ENCODE measurements at places on chromosomes 1 and 21.

DNA sequence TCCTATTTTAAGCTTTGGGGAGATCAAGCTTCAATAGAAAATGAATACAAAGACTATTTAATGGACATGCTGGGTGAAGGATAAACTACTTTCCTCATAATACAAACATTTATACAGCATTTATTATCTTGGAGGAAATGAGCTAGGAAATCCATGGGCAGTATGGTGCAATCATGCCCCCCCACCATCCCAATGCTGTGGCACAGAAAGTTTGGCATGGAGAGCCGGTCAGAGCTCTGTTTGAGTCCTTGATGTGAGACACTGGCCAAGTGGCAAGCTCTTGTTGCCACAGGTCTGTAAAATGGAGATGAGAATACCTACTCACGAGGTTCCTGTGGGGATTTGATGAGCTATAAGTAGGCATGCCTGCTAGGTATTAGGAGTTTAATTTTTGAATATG, 120.6 kb downstream of the MAB21L3 start:
- no peak for DNase-seq

- no peak for DNase-seq
Measured at GRCh38 chr1:102640312-102640711, 468.0 kb downstream of the COL11A1 start.

- no peak for DNase-seq
Measured at GRCh38 chr1:37239225-37239740, 205.0 kb upstream of the GRIK3 start.

DNA sequence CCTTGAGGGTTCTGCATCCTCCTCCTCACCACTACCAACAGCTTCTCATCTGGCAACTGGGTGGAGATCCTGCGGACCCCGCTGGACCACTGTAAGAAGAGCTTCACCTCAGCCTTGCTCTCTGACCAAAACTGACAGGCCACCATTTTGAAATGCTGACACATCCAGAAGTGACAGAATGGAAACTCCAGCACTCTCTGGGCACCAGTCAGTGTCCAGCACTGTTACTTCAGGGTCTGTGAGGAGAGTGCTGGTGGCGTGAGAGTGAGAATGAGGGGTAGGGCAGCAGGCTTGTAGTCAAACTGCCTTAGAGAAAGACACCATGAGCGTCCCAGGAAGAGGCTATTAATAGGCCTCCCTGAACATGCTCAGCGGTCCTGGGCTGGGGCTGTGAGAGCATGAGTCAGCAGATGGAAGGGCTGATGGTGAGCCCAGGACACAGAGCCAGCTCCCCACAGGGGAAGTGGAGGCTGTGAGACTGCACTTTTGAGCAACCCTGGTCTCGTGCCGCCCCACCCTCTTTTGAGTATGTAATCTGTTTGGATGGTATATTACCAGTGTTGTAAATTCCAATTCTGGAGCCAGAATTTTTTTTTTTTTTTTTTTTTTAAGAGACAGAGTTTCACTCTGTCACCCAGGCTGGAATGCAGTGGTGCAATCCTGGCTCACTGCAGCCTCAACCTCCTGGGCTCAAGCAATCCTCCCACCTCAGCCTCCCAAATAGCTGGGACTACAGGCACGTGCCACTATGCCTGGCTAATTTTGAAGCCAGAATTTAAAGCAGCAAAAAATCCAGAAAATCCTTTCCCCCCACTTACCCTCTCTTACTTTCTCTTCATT, 34.4 kb upstream of the SLC30A1 start:
- no peak for DNase-seq

DNA sequence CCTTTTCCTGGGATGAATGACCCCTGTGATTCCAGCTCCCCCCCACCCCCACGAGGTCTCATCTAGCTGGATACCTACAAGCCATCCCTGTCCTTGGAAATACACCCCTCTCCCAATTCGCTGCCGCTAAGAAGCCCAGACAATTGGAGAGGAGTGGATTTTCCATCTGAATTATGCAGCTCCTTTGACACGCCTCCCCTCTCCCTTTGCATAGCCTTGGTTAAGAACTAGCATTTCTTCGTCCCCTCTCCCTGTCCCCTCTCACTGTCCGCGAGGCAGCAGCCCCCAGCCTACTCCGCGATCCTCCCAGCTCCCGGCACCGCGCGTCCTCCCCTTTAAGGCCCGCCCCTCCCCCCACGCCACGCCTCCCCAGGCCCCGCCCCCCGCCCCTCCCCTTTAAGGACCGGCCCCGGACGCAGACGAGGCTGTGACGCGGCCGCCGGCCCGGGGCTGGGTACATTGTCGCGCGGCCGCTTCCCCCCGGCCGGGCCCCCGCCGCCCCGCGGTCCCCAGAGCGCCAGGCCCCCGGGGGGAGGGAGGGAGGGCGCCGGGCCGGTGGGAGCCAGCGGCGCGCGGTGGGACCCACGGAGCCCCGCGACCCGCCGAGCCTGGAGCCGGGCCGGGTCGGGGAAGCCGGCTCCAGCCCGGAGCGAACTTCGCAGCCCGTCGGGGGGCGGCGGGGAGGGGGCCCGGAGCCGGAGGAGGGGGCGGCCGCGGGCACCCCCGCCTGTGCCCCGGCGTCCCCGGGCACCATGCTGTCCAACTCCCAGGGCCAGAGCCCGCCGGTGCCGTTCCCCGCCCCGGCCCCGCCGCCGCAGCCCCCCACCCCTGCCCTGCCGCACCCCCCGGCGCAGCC, at the start of gene MAPKAPK2:
TSS of gene MAPKAPK2 (plus strand) at position 428 of the 856 bp plus-strand sequence. CDS start at position 753, 325 bp downstream.
- DNase-seq: no peak

DNA sequence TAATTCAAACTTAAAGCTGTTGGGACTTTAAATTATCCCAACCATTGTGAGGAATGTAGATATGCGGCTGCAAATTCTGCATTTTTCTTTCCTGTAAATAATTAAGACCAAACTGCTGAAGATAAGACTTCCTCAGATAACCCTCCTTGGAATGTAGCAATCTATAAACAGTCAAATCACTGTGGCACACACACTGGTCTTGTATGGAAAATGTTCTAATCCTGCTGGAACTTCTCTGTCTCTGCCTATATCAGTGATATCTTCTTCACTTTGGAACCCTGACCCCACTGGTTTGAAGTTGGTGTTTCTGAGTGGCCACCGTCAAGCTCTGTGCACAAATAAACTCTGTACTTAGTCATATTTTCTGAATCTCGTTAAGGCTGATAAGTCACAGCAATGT, 32.9 kb downstream of the HSF2BP start:
- DNase-seq: no peak

DNA sequence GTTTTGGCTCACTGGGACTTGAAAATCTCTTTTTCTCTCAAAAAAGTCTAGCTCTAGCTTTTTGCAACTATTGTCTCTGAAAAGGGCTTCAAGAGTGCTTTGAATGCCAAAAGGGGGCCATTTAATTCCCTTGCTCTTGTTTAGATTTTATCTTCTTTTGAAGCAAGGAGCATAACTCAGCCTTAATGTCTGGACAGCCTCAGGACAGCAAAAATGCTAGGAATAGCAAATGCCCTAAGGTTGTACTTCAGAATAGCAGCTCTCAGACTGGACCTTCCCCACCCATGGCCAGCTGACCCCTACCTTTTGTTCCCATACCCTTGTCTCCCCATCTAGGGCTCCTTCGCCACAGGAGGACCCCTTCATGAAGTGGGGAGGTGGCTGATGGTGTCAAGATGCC, 121.4 kb downstream of the KCNK1 start:
- DNase-seq: no peak

GRCh38 chr21:32475162-32475812, 62.8 kb downstream of the EVA1C start:
- DNase-seq: no peak

DNA sequence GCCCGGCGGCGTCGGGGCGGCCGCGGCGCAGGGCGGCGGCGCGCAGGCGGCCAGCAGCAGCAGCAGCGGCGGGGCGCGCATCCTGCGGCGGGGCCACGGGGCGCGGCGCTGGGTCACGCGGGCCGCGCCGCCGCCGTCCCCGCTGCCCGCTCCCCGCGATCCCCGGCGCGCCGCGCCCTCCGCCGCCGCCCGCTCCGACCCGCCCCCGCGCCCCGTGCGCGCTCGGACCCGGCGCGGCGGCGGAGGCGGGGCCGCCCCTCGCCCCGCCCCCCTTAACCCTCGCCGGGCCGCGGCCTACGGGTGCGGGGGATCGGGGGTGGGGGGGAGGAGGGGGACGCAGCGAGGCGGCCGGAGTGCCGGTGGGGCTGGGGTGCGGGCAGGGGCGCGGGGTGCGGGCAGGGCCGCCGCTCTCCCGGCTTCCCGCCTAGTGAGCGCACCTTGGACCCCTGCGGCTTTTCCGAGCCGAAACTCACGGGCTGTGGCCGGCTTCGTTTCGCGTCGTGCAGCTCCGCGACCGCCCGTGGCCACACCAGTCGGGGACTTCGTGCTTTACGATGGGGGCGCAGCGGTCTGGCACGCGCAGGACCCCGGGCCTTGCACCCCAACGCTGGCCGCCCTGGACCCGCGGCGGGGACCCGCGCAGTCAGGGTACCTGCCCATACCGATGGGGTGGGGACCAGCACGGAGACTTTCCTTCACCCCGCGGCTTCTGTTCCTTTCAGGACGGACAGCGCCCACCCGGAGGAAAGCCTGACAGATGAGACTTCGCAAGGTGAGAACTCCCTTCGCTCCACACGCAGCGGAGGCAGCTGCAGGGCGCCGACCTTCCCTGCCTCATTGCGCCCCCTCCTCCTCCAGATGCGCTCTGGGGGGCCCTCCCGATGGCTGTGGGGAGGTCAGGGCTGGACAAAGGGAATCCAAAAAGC, at the start of gene FNDC10:
TSS of gene FNDC10 (minus strand) at position 201 of the 926 bp plus-strand sequence. CDS start at position 81, 120 bp downstream.
- DNase-seq: no peak

DNA sequence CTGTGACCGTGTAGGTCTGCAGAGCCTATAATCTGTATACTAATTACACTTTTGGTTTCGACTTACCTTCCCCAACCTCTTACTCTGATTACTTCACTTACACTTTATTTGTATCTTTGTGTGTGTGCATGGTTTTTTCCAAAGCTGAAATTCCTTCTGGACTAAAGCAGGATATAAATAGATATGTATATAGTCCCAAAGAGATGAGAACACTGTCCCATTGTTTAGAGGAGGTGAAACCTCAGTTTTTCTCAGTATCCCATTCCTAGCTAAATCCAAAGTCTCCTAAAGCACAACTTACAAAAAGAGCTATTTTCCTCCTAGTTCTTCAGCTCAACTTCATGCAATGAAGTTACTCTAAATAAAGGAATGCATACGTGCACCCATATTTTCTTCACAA, 442.2 kb downstream of the SMYD3 start:
- DNase-seq: no peak

GRCh38 chr1:204493984-204494280, 673 bp downstream of the PIK3C2B start:
- DNase-seq: no peak

DNA sequence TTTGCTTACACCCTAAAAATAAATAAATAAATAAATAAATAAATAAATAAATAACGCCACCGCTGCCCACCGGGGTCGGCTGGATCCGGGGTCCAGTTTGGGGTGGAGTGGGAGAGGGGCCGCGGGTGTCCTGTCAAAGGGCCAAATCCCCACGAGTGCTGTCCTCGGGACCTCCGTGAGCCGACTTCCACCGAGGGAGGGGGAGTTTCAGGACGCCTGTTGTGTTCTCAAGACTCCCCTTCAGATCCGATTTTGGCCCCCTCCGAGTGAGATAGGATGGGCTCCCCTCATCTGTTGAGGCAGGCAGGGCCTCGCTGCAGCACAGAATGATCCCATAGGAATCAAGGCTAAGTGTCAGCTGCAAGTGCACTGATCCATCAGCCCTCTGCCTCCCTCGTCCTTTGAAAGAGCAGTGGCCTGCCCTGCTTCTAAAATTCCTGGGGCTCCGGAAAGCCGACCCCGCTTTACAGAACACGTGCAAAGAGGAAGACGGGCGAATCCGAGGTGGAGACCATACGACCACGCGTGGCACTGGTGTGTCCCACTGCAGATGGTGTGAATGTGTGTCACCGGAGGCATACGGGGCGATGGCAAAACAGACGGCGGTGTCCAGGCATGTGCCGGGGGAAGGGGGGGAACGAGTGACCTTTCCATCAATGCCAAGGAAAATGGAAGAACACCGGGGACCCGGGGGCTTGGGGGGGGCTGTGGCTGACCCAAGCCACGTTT, 3880.5 kb downstream of the SRGAP2C start:
- no peak for DNase-seq

GRCh38 chr1:110684491-110684890, 9.8 kb upstream of the KCNA3 start:
- no peak for DNase-seq

GRCh38 chr1:203551550-203551949, 57.6 kb downstream of the OPTC start:
- DNase-seq: no peak

DNA sequence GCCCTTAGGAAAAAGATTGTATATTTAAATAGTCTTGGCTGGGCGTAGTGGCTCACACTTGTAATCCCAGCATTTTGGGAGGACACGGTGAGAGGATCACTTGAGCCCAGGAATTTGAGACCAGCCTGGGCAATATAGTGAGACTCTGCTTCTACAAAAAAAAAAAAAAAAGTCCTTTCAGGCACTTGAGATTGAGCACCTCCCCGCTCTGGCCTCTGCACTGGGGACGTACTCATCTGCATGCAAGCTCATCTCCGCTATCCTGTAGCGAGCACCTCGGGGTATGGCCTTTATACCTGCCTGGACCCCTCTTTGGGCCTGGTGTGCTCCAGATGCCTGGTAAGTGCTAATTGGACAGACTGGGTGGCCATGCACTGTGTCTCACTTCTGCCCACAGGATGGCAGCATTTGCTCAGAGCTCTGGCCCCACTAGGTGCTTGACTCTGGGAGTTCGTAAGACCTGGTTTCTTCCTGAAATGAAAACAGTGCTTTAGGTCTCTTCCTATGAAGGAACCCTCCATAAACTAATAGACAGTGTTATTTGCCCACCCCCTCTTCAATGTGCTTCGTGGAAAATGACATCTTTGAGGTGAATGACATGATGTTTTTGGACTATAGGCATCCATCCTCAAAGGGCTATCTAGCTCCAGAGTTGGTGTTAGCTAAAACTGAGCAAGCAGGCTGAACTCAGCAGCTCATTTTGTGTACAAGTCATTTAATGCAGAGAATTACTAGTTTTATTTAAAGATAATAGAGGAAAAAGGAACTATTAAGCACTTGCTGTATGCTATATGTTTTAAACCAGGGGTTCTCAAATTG, 61.7 kb upstream of the ADAR start:
- DNase-seq: peak; percentile 80

GRCh38 chr1:218679988-218680748, 335.0 kb downstream of the TGFB2 start:
- DNase-seq: no peak

DNA sequence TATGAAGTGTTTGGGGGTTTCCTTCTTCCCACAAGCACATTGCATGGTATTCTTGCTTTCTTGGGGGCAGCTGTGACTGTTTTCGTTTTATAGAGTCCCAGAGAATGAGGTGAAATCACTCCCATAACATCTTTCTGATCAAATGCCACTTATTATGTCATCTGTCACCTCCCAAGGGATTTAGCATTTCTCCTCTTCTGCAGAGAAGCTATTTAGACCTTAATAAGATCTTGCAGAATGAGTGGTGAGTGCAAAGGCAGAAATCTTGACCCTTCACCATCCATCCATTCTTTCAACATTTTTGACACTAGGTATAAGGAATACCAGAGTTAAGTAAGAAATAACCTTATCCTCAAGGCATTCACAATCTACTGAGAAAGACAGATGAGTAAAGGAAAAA, 318.6 kb upstream of the POU3F1 start:
- no peak for DNase-seq

- peak; percentile 9 for DNase-seq
Measured at GRCh38 chr1:163535807-163536206, 214.1 kb downstream of the NUF2 start.

All from iPS DF 19.7 (cell line).